ENCODE measurements at places on chromosomes 12 and 14.

- peak; percentile 99 for DNase-seq
Observed at GRCh38 chr12:103930034-103930786, at the start of gene HSP90B1. Gene HSP90B1 (plus strand): TSS chr12:103930410. CDS start chr12:103930516, 106 bp downstream.

DNA sequence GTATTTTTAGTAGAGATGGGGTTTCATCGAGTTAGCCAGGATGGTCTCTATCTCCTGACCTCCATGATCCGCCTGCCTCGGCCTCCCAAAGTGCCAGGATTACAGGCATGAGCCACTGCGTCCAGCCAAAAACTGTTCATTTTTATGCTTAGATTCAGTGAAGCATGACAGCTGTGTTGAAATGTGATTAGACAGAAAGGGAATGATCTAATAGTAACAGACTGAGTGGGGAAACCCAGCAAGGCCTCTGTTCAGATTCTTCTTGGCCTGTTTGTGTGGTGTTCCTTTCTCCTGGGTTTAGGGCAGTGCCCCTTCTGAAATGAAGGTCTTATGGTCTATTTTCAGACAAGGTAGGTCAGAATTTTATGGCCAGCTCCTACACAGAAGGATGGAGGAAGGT lies 11.8 kb upstream of the ABCD4 start:
- no peak for DNase-seq

- no peak for DNase-seq
Observed at GRCh38 chr12:78711954-78712353, 152.6 kb upstream of the SYT1 start.

DNA sequence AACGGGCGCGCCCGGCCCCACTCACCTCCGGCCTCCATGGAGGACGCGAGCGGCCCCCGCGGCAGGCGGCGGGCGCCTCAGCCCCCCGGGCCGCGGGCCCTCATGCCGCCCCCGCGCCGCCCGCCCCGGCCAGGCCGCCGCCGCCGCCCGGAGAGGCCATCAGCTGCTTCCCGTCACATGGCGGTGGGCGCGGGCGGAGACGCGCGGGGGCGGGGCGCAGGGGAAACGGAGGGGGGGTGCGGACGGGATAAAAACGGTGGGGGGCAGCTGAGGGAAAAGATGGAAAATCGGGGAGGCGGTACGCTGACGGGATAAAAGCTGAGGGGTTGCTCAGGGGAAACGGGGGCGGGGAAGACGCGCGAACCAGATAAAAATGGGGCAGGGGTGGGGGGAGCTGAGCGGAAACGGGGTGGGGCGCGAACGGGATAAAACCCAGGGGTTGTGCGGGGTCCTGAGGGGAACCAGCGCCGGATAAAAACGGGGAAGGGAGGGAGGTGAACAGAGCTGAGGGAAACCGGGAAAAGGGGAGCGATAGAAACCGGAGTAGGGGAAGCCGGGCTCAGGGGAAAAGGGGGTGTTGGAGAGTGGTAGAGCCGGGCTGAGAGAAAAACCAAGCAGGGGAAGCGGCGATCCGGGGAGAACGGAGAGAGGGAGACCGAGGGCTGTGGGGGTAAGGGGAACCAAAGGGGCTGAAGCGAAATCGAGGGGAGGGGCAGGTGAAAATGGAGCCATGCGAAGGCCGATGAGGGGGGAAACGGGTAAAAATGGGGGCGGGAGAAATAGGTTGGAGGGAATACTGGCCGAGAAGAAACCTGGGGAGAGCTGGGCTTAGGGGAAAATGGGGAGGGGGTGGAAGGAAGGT lies at the start of gene WSB2:
TSS of gene WSB2 (minus strand) at position 169 of the 862 bp plus-strand sequence. CDS start at position 38, 131 bp downstream.
- DNase-seq = no peak

- DNase-seq = no peak
Observed at GRCh38 chr12:120909633-120910298, 5.6 kb upstream of the SPPL3 start.

- no peak for DNase-seq
Observed at GRCh38 chr12:56110571-56110970, 5.9 kb upstream of the RPL41 start.

GRCh38 chr14:50773632-50774541 lies 57.1 kb downstream of the NIN start:
- DNase-seq = no peak

- no peak for DNase-seq
Observed at GRCh38 chr12:89593233-89593632, 67.4 kb upstream of the POC1B start.

DNA sequence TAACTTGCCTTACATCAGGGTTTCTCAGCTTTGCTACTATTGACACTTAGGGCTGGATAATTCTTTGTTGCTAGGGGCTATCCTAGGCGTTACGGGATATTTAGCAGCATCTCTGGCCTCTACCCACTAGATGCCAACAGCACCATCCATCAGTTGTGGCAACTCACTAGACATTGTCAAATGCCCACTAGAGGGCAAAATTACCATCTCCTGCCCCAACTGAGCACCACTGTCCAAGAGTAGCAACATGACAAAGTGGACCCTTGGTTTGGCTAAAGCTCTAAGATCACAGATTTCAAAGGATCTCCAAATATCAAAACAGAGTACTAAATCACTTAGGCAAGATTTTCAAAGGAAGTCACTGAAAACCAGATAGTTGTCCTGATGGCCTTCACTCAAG lies 251.7 kb upstream of the TBX3 start:
- DNase-seq = no peak

- no peak for DNase-seq
Observed at GRCh38 chr14:53249059-53249458, 95.9 kb upstream of the DDHD1 start.

- peak; percentile 16 for DNase-seq
Observed at GRCh38 chr12:22042976-22043669, 2.9 kb upstream of the CMAS start.

DNA sequence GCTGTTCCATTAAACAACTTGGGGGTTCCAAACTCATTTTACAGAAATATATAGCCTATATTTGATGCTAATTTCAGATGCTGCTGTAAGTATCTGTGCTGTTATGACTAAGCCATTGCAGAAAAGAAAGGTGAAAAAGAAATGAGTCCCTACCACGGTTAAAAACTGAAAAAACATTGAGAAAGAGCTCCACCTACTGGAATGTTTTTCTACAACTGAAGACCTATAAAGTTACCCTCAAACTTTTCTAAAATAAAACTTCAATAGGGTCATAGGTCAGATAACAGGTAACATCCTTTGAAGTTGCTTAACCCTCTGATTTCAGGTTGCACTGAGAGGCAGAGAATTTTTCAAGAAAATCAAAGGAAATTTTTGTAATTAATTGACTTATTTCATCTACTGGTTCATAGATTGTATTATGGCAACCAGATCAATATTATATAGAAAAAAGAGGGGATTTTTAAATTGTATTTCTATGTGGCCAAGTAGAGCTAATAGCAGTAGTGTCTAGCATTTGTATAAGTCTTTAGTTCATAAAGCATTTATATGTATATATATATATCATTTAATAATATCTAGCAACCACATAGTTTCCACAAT lies 279.9 kb downstream of the RPS29 start:
- no peak for DNase-seq

DNA sequence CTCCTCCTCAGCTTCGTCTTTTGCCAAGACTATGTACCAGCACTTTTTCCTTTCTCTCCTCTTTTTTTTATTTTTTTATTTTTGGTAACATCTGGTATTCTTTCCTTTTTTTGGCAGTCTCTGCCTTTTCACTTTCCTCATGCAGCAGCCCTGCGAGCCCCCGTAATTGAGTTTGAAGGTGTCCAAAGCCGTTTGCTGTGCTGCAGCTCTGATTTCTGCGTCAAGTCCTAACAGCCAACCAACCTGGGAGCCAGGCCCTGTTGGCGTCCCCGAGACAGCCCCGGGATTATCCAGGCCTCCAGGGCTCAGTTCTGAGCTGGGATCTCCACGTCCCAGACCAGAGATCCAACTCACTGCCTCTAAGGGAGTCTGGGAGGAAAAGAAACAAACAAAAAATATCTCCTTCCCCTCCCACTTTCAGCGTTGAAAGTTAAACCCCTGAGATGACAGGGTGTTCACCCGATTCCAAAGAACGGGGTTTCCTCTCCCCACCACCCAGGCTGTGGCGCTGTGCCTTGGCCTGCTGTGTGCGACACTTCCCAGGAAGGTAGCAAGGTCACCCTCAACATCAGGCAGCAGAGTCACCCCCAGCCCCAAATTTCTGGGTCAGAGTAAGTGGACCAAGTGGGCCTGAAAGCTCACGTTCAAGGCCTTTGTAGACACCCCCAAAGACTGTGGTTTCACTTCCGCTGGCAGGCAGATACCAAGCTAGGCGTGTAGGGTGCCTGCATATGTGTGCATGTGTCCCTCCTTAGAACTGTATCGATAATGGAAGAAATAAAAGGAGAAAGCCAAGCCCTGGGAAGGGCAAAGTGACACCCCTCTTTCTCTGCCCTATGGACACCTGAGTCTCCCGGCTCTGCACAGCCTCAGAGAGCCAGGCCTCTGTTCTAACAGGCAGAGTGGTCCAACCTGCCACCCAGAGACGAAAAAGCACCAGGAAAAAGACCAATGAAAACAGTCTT lies 11.1 kb downstream of the BCL11B start:
- DNase-seq = no peak

DNA sequence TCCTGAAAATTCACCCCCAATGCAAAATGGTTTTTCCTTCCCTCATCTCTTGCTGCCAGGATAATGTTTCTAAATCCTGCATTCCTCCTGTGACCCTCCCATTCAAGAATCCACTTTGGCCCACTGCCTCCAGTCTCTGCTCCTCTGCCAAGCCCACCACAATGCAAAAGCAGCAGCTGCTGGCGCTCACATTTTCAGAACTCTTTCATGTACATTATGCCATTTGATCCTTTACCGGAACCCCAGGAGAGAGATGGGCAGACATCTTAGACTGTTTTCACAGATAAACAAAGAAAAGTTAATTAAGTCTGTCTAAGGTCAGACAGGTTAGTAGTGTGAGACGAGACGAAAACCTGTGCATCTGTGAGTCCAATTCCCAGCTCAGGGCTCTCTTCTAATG lies 12.9 kb downstream of the LRIG3 start:
- DNase-seq = no peak

GRCh38 chr12:104649217-104649824 lies 192.6 kb downstream of the CHST11 start:
- no peak for DNase-seq

DNA sequence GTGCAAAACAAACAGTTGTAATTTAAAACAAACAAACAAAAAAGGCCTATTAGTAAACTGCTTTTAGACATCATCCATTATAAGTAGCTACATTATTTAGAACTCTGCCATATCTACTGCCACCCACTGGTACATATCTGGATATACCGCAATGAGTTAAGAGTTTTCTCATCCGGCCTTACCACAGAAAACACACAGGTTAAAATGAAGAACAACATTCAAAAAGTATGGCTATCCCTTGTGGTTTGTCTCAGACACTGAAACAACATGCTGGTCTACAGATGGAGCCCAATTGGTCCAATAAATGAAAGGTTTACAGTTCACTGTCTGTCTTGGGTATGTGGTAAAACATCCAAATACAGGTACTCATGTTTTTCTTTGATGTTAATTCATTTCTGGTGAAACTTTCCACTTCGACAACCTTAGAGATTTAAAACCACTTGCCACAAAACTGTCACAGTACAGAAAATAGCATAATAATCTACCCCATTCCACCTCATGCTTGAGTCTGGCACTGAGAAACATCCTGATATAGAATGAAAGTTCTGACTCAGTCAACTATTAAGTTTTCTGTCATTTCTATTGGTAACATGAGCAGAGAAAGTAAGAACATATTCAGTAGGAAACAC lies 354.3 kb downstream of the CEP128 start:
- DNase-seq = no peak

GRCh38 chr12:104724992-104725585 lies 233.0 kb downstream of the SLC41A2 start:
- no peak for DNase-seq
